A549 treated with ZK216348 at 1 μM for 4 hours (cell line): ENCODE measurements at places on chromosomes 1 and 21. TPM values are rescaled to one million over a fixed set of nuclear protein-coding genes. Genes with fewer than 3 reads are reported as not detected.

Gene FCMR
- total RNA-seq: 4.5 to 7.0 TPM (median 4.8 TPM) in 5 replicates

Gene LCA5L
- 1.1 to 2.2 TPM (median 1.3 TPM) in 5 replicates for total RNA-seq

Gene UQCRHL
- 6.1 to 15.5 TPM (median 7.8 TPM) in 5 replicates for total RNA-seq

Gene CASQ2
- total RNA-seq: not detected in 5 replicates

Gene RGS18
- not detected in 5 replicates for total RNA-seq

Gene ZNF695
- total RNA-seq: 2.1 to 3.4 TPM (median 2.7 TPM) in 5 replicates

Gene SLC16A4
- 26.0 to 41.9 TPM (median 37.9 TPM) in 5 replicates for total RNA-seq

Gene CFHR4
- not detected in 5 replicates for total RNA-seq

Gene KRTAP13-2
- not detected in 5 replicates for total RNA-seq

Gene DNAJC16
- 3.9 to 5.6 TPM (median 4.0 TPM) in 5 replicates for total RNA-seq

Gene C1orf141
- total RNA-seq: not detected in 5 replicates

Gene VWA5B1
- total RNA-seq: not detected in 5 replicates

Gene RUSC1
- 31.4 to 61.5 TPM (median 56.9 TPM) in 5 replicates for total RNA-seq

Gene SHE
- total RNA-seq: 0.05 to 0.08 TPM (median 0.07 TPM) in 5 replicates

Gene TNFSF18
- total RNA-seq: not detected in 5 replicates

Gene TMEM125
- total RNA-seq: not detected in 5 replicates

Gene LRRN2
- total RNA-seq: 10.1 to 19.7 TPM (median 14.3 TPM) in 5 replicates

Gene ADAM30
- total RNA-seq: not detected in 5 replicates

Gene PADI4
- not detected in 5 replicates for total RNA-seq

Gene IGSF5
- total RNA-seq: not detected in 5 replicates

Gene SPATA45
- not detected in 5 replicates for total RNA-seq

Gene CNR2
- not detected in 5 replicates for total RNA-seq

Gene SOD1
- total RNA-seq: 360 to 467 TPM (median 384 TPM) in 5 replicates

Gene ZNF670
- total RNA-seq: 2.8 to 6.2 TPM (median 3.2 TPM) in 5 replicates

Gene ZFP69B
- total RNA-seq: 1.5 to 3.0 TPM (median 1.8 TPM) in 5 replicates

Gene EVA1B
- 6.7 to 27.6 TPM (median 24.8 TPM) in 5 replicates for total RNA-seq

Gene USP24
- total RNA-seq: 12.2 to 17.1 TPM (median 13.6 TPM) in 5 replicates

Gene LYPD8
- total RNA-seq: 0.19 to 0.45 TPM (median 0.21 TPM) in 3 of 5 replicates, not detected in the others

Gene ERICH3
- not detected in 5 replicates for total RNA-seq
